ENCODE measurements at places on chromosomes 2 and 18. TPM values are rescaled to one million over a fixed set of nuclear protein-coding genes. Genes with fewer than 3 reads are reported as not detected.

The SERPINB11 gene
- not detected for total RNA-seq

- peak; percentile 44 for DNase-seq
- no peak overlapping the region for H3K4me3 ChIP-seq
- no peak overlapping the region for H3K27ac ChIP-seq
- H3K4me1 ChIP-seq: peaks cover 35% of the 10 kb centered on the region
- H3K27me3 ChIP-seq: no peaks in the 10 kb centered on the region
Observed at GRCh38 chr2:222912117-222912516, 51.3 kb downstream of the ACSL3 start.

DNA sequence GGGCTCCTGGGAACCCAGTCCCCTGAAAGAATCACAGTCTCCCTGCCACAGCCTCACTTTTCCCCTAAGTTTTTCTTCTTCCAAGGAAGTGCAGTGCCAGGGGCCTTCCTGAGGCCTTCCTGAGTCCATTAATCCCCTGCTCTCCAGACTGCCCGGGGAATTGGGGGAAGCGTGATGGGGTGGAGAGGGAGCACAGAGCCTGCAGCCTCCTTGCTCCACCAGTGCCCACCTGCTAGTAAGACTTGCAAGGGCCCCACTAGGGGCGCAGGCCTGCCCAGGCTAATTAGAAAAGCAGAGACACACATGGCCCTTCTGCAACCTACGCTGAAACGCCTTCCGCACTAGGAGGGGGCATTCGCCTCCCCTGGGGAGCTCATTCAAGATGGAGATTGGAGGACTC is 110.6 kb downstream of the MRO start:
- no peaks in the 10 kb centered on the region for H3K4me1 ChIP-seq
- no peak overlapping the region for H3K27ac ChIP-seq
- H3K27me3 ChIP-seq: no peaks in the 10 kb centered on the region
- no peaks in the 10 kb centered on the region for H3K36me3 ChIP-seq

- H3K27ac ChIP-seq: no peak overlapping the region
- H3K36me3 ChIP-seq: no peaks in the 10 kb centered on the region
- H3K4me3 ChIP-seq: no peak overlapping the region
- DNase-seq: no peak
- H3K27me3 ChIP-seq: no peaks in the 10 kb centered on the region
Observed at GRCh38 chr18:21313576-21313975, 71.5 kb downstream of the GREB1L start.

DNA sequence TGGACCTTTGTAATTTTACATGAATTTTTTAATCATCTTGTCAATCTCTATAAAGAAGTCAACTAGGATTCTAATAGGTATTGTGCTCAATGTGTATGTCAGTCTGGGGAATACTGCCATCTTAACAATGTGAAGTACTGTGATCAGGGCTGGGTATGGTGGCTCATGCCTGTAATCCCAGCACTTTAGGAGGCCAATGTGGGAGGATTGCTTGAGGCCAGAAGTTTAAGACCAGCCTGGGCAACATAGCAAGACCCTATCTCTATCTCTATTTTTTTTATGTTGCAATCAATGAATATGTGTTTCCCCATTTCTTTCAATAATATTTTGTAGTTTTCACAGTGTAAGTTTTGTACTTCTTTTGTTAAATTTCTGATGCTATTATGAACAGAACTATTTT is 185.0 kb downstream of the DYM start:
- no peak for DNase-seq
- H3K27ac ChIP-seq: no peak overlapping the region
- no peak overlapping the region for H3K4me3 ChIP-seq
- H3K36me3 ChIP-seq: no peaks in the 10 kb centered on the region

All from GM23248 (cell line).